CD4-positive, alpha-beta T cell treated with Interleukin-21 for 1 hour (primary cell): ENCODE measurements at places on chromosomes 5 and 9.

DNA sequence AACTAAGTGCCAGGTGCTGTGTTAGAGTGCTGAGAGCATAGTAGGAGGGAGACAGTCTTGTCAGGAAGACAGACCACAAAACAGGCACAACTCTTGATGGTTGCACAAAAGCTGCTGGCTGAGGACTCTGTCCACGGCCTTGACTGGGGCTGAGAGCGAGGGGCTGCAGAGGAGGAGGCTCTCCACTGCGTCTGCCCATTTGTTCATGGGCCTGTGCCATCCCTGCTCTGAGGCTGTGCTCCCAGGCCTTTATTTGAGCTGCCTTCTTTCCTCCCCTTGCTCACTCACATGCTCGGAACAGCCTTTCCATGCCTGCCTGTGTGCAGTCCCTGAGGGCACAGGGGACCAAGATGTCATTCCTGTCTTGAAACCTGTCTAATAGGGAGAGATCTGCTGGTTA, 147.8 kb downstream of the CACNA1B start:
- no peak for DNase-seq

- DNase-seq, result no peak
These were observed 315.7 kb downstream of the MCTP1 start for GRCh38 chr5:94969174-94969573.

GRCh38 chr9:69170231-69170630, 3.8 kb upstream of the TJP2 start:
- DNase-seq, result no peak

GRCh38 chr5:168570490-168571328, 8.5 kb downstream of the PANK3 start:
- DNase-seq, result no peak

- no peak for DNase-seq
These were observed 243.0 kb downstream of the RFK start for GRCh38 chr9:76151267-76151666.
